ENCODE measurements at places on chromosomes 7 and 10.
A peak's percentile ranks its signal among the peaks of the same experiment; 100 is the strongest.

GRCh38 chr7:54392935-54393334, 149.2 kb upstream of the VSTM2A start:
- DNase-seq: no peak

DNA sequence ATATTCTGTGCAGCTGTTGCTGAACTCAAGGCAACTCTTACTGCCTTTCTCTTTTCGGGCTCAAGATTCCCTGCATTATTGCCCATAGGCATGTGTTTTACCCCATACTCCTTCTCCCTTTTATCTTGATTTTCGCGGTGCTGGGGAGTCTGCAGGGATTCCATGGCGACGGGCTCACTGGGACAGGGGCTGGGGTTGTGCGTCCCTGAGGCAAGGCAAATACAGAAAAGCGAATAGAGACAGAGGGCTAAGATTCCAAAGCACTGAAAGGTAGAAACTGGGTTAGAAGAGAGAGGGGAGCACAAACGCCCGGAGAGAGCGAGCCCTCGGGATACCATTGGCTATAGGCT, 519 bp upstream of the RPP38 start:
- no peak for DNase-seq

DNA sequence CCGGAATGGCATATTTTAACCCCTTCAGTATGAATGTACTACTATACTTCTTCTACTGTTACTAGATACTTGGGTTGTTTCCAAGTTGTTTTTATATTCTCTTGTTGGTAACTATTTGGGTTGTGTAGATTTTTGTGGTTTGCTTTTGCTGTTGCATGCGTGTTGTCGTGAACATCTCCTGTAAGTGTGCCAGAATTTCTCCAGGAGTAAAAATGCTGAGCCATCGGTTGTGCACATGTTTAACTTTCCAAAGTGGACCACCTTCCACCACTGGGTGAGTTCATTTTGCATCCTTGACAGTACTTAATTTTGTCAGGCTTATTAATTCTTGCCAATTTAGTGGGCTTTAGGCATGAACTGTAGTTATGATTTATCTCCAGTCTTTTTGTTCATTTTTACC, 47.9 kb downstream of the CSGALNACT2 start:
- no peak for DNase-seq

DNA sequence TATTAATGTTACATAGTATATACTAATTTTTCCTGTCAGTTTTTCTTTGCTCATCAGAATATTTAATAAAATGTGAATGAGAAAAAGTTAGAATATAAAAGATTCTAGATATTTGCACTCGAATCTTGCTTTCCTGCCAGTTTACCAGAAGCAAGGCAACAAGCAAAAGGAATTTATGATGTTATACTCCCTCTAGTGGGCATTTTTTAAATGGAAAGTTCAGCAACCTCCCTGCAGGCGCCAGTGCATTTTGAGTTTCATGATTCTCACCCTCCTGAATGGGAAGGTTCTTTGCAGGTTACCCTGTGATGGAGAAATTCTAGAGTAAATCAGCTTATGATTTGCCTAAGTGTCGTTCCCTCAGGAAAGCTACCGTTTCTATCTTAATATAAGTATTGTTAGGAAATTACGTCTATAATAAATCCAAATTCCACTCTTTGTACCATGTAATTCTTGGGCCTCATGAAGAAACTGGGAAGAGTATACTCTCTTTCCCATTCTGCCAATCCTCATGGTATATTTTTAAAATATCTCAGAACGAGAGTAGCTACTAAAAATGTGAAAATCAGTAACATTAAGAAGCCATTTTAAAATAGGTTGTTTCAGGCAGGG, 350.0 kb downstream of the CRPPA start:
- peak; percentile 81 for DNase-seq

DNA sequence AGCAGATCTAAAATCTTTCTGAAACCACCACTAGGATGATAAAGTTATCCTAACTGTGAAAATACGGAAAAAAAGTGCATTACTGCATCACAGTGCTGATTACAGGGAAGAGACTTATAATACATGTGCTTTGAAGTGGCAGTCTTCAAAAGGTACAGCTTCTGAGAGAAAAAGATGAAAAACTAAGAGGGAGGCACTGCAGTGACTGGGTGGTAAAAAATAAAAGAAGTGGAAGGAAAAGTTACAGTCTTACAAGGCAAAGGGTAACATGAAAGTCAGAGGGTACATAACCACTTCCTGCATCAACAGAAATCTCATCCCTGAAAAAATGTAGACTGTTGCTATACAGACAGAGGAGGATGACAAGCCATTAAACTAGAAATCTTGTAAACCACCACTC, 465.3 kb downstream of the ACTR3B start:
- DNase-seq: no peak

GRCh38 chr10:86287966-86288579, 78.5 kb downstream of the GRID1 start:
- DNase-seq: no peak

DNA sequence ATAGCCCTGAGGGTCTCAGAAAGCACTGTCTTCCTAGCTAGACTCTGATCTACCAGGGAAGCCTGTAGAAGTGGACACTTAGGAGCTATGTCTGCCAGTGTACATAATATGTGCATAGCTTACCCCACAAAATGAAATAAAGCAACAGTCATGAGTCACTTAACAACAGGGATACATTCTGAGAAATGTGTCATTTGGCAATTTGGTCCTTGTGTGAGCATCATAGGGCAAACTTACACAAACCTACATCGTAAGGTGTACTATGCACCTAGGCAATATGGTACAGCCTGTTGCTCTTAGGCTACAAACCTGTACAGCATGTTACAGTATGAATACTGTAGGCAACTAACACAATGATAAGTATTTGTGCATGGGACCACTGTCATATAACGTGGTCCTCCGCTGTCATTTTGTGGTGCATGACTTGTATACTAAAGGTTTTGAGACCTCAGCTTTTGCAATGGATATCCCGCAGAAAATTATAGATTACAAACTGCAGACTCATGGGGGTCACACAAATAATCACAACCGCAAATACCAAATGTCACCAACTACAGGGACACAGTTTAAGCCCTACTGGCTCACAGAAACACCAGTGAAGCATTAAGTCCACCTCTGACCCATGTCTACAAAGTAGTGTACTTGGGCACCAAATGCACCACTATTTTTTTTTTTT, 1.7 kb downstream of the URGCP start:
- no peak for DNase-seq

DNA sequence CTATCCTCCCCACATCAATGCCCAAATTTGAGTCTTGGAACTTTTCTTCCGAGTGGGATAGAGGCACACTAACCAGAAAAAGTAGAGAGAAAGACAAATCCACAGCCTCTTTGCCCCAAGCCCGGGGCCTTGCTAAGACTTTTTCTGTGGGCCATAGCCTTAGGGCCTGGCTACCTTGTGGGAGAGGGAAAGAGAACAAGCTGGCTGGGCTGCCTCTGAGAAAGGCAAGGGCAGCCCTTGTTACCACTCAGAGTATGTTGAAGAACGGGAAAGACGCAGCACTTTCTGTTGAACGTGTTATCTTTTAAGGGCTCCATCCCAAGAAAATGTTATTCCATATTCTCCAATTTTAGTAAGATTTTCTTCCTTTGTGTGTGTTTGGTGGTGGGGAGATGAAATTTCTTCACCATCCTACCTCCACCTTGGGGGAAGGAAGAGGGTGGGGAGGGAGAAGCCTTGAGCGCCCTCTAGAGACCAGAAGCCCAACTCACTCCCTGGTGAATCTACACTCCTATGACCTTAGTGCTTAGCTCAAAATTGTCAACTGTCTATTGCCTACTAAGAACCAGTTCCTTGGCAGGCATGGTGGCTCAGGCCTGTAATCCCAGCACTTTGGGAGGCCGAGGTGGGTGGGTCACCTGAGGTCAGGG, 3.9 kb upstream of the NRF1 start:
- DNase-seq: no peak

GRCh38 chr10:369684-370448, 234.6 kb downstream of the ZMYND11 start:
- DNase-seq: no peak

DNA sequence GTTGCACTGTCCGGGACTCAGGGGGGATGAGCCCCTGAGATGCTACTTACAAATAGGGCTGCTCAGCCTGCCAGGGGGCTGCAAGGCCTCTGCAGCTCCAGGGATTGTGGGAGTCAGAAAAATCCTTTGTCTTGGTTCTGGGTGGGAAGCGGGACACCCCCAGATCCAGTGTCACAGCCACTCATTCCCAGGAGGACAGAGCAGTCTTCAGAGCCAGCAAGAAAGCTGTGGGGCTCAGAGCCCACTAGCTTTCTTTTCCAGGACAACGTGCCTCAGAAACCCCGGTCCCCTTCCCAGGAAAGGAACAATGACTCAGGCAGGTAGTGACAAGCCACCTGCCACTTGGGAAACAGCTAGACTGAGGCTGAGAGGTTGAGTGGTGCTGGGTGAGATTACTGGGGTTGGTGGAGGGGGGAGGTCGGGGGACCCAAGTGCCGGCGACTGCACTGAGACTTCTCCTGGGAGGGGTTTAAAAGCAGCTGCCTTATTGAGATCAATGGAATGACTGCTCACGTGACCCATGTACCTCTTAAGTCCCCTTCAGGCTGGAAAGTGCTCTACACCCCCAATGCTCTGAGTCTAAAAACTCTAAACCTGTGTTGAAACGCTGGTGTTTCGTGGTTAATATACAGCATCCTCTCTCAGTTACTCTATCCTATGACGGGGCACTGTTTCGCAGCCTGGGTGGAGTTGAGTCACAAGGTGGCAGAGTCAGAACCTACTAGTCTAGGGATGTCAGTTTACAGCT, 123.6 kb downstream of the UBE2H start:
- DNase-seq: no peak

DNA sequence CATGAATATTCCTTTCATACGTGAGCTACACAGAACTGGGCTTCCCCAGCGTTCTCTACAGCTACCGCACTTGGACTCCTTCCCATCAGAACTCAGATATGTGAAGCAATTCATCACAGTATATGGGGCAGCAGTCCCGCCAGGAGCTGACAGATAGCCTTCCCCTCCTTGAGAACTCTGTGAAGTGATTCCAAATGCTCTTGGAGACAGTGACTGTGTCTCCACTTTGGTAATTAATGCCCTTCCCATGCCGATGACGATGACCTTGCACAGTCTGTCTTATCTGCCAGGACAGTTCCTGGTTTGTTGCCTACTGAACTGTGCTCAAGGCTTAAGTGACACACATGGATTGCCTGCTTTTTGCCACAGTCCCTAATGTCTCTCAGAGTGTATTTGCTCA, 75.0 kb upstream of the AFAP1L2 start:
- no peak for DNase-seq

- DNase-seq: no peak
Measured at GRCh38 chr10:65518379-65518778, 1407.5 kb upstream of the LRRTM3 start.

DNA sequence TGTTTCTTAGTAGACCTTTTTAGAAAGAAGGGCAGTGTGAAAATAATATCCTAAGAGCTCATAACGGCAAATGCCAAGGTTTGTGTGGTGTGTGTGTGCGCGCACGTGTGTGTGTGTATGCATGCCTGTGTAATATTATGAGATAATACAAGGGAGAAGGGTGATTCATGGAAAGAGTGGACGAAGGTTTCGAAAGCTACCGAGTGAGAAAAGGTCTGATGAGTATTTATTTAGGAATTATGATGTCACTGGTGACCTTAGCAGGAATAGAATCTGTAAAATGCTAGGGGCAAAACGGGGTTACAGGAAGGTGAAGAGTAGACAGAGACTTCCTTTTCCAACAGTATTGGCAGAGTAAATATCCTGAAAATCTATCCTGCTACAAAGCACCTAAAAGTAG, 107.3 kb downstream of the AHR start:
- peak; percentile 95 for DNase-seq

DNA sequence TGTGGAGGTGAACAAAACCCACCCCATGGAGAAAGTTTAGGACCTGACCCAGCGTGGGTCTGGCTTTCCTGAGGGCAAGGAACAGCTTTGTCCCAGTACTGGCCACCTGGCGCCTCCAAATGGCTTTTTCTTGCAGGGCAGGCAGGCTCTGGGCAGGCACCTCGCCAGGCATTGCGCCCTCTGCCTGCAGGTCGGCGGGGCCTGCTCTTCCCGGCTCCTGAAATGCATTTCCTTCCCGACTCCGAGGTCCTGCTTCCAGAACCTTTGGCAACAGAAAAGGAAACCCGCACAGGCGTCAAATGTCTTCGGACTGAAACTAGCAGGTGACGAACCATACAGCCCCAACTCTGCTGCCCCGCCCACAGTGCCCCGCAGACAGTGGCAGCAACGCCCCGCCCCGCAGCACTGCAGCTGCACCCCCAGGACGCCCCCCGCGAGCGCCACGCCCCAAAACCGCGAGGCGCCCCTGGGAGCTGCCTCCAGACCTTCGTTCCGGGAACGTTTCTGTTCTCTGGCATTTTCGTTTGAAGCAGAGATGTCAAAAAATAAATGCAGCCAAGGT, 65.5 kb downstream of the C10orf143 start:
- DNase-seq: peak; percentile 9

GRCh38 chr10:71081912-71082311, 130.5 kb upstream of the UNC5B start:
- no peak for DNase-seq

GRCh38 chr10:24963521-24964041, 11.2 kb upstream of the PRTFDC1 start:
- DNase-seq: no peak

- peak; percentile 4 for DNase-seq
Measured at GRCh38 chr10:121734589-121735045, 136.4 kb upstream of the FGFR2 start.

DNA sequence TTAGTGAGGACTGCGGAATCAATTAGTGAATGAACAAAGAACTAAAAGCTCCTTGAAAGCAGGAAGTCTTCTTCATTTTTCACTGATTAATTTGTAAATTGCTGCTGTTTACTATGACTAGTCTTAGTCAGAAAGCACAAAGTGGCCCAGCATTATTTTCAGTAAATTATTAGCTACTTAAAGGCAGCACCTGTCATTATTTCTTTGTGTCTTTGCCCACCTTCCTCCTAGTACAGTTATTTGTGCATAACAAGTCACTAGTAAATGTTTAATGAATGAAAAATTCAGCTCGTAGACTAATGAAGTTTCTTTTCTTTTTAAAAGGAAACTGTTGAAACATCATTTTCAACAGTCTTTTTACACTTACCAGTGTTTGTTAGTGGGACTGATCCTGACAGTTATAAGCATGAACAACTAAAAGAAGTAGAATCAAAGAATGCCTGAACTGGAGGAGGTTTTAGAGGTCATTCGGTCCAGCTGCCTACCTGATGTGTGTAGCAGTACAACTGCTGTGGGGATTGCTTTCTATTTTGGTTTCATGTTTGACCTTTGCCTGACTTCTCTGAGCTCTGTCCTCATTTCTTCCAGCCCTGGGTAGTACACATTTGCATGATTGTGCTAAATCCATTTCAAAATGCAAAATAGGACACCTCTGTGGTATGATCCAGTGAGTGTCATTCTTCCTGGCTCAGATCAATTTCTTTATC, 140.0 kb upstream of the PHYHIPL start:
- DNase-seq: no peak

GRCh38 chr7:155637155-155637554, 7.3 kb upstream of the RBM33 start:
- DNase-seq: no peak

Measured in SW 1271 (cell line).